ENCODE measurements at places on chromosomes 7 and 10.

GRCh38 chr7:52842202-52842900, 193.1 kb upstream of the POM121L12 start:
- no peak for DNase-seq

- no peak for DNase-seq
These were observed 42.4 kb upstream of the FGL2 start for GRCh38 chr7:77242068-77242467.

GRCh38 chr7:77696643-77697534, 630 bp downstream of the RSBN1L start:
- no peak for DNase-seq

- no peak for DNase-seq
These were observed 2.4 kb upstream of the NKX6-2 start for GRCh38 chr10:132788180-132788830.

- DNase-seq, result no peak
These were observed 34.2 kb downstream of the TCERG1L start for GRCh38 chr10:131277278-131277677.

GRCh38 chr10:127949831-127950230, 42.9 kb downstream of the PTPRE start:
- no peak for DNase-seq

DNA sequence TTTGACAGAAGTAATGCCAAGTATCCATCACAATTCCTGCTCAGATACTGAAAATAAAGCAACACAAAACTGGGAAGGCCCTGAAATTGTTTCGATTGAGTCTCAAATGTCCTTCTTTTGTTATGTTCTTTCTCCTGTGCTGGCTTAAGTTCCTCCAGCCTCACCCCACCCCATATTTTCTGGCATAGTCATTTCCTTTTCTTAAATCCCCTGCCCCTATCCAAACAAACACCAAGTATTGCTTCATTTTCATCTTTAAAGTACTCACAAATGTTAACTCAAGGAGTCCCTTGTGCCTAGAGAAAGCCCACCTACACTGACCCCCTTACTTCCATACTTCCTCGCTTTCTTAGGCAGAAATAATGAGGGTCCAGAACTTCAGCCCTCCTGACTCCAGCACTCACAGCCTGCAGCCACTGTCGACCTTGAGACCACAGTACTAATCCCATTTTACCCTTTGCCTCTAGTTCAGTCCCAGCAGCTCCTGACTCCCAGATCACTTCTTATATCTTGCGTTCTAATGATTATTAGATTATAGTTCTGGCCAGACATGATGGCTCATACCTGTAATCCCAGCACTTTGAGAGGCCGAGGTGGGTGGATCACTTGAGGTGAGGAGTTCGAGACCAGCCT, 73.2 kb upstream of the ST8SIA6 start:
- no peak for DNase-seq

- DNase-seq, result no peak
These were observed 8.1 kb downstream of the IL2RA start for GRCh38 chr10:6053816-6054631.

DNA sequence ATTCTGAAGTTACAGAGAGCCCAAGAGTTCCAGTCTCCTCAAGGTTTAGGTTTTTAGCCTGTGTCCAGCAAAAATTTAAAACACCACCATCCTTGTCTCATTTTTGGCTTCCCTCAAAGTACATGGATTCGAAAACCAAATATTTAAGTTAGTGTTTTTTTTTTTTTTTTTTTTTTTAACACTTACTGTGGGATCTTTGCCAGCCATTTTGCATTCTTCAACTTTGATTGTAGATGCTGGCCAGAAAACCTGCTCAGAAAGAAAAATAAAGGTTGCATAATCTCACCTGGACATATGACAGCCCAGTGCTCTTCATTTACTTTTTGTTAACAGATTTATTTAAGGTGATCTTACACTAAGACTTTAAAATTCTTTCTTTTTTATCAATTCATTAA, 91.6 kb downstream of the SEMA3C start:
- DNase-seq, result no peak

- DNase-seq, result no peak
These were observed 19.6 kb downstream of the GIMAP5 start for GRCh38 chr7:150756858-150757257.

GRCh38 chr7:74410772-74411171, 42.9 kb upstream of the GTF2IRD1 start:
- no peak for DNase-seq

DNA sequence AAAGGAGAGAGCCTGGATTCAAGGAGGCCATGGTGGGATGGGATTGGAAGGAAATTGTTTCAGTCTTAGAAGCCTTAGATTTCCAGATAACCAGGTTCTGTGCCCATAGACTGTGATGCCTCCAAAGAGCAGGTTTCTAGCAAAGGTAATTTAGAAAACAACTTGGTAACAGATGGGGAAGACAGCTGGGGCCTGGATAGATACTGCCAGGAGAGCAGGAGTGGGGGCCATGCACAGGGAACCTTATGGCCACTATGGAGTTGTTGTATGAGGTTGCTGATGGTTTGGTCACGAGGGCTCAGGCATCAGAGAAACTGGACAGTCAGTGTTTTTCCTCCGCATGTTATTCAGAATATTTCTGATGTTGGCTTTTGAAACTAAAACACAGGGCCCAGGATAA, 901.9 kb downstream of the LRMDA start:
- no peak for DNase-seq

- DNase-seq, result no peak
These were observed 556.8 kb upstream of the GALNT17 start for GRCh38 chr7:70574970-70575799.

DNA sequence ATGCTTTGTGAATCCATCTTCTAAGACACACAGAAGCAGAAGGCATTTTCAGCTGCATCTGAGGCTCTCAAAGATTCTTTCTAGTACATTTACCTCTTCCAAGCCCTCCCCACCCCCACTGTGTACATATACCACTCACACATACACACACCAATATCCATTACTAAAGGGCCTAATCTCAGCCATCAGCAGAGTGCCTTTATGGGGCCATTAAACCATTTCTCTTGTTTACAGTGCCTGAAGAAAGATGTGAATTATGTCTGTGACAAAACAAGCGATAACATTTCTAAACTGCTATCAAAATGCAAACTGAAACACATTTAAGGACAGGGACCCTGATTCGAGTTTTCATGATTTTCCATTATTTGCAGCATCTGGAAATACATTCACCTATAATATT, 40.0 kb downstream of the ETV1 start:
- DNase-seq, result no peak

- no peak for DNase-seq
These were observed 45.6 kb downstream of the AP3M1 start for GRCh38 chr10:74104996-74105395.

DNA sequence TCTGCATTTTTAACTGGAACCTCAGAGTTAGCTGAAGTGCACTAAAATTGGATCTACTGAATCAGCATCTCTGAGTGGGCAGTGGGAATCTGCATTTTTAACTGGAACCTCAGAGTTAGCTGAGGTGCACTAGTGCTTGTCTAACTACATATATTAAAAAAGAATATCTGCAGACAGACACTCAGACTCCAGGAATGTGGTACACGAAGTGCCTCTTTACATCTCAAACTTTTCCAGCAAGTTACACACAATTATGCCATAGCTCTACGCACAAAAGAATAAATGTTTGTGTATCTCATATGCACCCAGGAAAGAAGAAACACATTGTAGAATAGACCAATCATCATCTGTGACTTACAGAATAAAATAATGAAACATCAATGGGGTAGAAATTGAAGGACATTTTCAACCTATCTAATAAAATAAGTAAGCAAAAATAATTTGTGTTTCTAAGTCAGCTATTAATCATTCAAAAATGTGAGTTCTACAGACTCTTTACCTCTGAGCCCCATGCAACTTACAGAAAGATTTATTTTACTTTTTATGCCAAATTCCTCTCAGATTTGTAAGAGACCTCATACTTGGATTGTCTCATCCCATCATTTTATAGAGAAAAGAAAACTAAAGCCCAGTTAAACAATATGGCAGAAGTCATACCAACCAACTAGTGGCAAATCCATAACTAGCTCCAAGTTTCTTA, 28.3 kb downstream of the PPP1R3A start:
- DNase-seq, result no peak

- DNase-seq, result no peak
These were observed 39.6 kb upstream of the SP8 start for GRCh38 chr7:20826243-20826642.

- DNase-seq, result no peak
These were observed 236.0 kb downstream of the MAGI2 start for GRCh38 chr7:79217468-79217867.

DNA sequence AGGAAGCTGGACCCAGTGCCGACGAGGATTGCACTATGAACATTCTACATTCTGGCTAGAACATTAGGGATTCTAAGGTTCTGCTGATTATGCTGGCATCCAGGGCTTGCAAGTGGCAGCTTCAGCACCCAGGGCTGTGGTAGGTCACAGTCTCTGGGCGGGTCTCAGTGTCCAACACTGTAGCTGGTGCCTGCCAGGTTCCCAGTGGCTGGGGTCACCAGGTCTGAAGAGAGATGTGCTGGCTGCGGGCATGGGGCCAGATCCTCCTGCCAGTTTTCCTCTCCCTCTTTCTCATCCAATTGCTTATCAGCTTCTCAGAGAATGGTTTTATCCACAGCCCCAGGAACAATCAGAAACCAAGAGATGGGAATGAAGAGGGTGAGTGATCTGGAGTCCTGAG, at the start of gene PTTG1IP2:
PTTG1IP2 (plus strand) TSS at position 86 of the 400 bp plus-strand sequence; CDS start at position 234, 148 bp downstream.
- DNase-seq, result no peak

GRCh38 chr10:108545921-108546320, 1377.4 kb downstream of the XPNPEP1 start:
- no peak for DNase-seq

DNA sequence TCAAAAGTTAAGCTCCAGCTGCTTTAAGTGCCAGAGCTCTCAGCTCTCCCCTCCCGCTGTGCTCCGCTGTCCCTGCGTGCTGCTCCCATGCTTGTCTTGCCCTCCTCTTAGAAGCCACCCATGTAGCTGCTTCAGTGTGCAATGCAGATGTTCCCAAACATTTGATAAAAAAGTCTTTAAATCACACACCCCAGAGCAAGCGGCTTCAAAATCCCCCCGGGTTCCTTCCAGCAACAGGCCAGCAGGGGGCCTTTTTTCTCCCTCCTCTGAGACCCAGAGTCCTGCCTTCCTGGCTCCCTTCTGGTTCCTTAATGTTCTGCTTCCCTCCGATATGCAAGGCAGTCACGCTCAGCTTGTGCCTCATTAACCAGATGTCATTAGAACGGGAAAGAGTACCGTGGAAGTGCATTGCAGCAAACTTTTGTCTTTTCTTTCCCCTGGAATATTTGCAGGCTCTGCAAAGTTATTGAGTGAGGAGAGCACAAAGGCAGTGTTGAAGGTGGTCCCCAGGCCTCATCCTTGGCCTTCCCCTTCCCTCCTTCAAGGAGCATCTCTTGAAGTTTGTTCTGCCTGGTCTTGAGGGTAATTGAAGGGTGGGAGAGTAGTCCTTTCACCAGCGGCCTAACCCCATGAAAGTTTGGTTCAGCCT, 25.5 kb downstream of the LDB3 start:
- no peak for DNase-seq

GRCh38 chr10:112669989-112670388, 223.0 kb downstream of the VTI1A start:
- no peak for DNase-seq

DNA sequence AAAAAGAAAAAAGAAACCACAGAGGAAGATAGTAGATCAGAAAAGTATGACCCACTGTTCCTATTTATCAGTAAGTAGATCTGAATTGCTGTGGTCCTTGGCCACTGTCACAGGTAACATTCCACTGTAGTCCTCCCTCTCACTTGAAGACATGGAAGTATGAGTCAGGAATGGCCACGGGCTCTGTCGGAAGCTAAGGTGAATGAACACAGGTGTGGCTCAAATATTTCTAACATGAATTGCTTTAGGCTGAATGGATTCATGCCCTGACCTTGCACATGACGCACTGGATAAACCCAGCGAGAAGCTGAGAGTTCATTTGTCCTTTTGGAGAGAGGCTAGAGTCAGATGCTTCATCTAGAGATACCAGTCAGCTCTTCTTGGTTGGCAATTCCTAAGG, 224.5 kb upstream of the SP8 start:
- no peak for DNase-seq

- no peak for DNase-seq
These were observed 8.0 kb downstream of the COA1 start for GRCh38 chr7:43721193-43721806.

DNA sequence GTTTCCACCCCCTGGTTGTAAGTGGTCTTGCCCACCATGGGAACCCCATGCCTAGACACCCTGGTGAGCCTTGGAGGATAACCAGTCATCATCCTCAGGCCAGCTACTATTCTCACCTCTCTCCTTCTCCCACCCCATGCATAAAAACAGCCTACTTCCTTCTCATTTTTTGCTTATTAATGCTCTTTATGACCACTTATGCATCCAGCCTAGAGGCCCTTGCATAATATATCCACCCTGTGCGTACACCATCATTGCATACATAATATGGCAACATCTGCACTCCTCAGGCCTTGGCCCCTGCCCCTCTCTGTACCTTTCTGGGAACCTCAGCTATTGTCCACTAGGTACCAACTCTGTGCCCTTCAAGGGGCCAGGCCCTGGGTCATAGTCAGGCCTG, 91.0 kb downstream of the CDH23 start:
- no peak for DNase-seq

- DNase-seq, result no peak
These were observed 171.5 kb downstream of the CCSER2 start for GRCh38 chr10:84499846-84500245.

DNA sequence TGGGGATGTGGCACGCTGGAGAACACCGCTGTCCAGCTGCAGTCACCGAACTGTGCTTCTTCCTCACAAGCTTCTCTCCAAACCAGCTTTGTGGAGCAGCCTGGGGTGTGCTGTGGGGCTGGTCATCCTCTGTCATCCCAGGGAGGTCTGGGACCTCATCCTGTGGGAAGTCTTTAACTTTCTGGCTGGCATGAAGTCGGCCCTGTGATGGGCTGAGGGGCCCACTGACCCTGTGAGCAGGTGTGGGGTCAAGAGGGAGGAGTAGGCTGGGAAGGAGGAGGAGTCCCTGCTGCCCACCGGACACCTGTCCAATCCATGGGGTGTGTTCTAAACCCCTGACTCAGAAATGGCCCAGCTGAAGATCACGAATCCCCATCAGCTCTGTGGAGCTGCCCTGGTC, 136.2 kb upstream of the SHH start:
- no peak for DNase-seq

All from cortex of kidney (tissue), 1 donor.